ENCODE measurements at places on chromosomes 5 and 9.
A peak's percentile ranks its signal among the peaks of the same experiment; 100 is the strongest.

- peak; percentile 54 for DNase-seq
Measured at GRCh38 chr5:139667730-139668063, 19.5 kb downstream of the CXXC5 start.

DNA sequence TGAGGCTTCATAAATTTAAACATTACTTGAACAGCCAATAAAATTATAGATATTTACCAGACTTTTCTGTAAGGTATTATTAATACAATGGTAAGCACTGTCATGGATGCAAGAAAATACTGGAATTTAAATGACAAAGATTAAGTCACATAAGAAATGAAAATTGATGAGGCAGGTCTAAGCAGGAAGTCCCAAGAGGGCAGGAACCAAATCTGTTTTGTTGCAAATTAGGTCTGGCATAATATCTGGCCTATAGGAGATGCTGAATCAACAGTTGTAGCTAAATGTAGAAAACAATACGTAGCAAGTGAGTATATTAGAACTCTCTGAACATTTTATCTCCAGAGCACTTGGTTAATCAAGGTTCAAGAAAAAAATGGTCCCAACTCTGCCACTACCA lies 142.5 kb downstream of the EBF1 start:
- DNase-seq: no peak

DNA sequence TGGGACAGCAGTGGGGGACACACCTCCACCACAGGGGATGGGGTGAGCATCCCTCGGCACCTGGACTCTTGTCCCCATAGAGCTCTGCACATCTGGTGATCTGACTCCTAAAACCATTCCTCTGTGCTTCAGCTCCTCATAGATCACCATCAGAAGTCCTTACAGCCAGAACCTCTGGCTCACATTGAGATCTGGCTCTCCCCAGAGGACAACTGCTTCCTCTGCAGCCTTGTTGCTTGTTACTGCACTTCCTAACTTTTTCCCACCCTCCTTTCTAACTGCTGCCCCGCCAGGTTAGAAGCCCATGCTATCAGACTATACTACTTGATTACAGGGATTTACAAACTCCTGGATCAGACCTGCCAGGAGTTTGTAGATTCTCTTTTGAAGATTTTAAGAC lies 64.5 kb downstream of the ARSB start:
- peak; percentile 40 for DNase-seq

DNA sequence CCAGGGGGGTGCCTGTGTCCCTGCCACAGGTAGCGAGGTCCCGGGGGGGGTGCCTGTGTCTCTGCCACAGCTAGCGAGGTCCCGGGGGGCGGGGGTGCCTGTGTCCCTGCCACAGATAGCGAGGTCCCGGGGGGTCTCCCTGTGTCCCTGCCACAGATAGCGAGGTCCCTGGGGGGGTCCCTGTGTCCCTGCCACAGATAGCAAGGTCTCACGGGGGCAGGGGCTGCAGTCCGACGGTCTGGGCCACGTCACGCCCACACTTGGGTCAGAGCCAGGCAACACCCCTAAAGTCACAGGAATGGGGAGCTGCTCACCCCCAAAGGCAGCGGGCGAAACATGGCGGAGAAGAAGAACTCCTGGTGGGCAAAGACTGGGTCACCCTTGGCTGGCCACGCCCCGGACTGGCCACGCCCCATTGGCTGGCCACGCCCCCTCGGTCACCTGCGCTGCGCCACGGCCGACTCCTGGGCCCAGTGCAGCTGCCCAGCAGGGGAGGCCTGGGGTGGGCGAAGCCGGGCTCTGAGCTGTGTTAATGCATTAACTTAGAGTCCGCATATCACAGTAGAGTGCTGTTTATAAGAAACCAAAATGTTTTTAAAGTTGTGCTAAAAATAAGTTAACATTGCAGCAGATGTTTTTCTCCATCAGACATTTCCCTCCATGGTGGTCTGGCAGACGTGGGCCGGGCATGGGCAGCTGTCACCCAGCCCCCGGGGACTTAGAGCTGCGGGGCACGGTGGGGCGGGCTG lies 7.0 kb downstream of the NOXA1 start:
- DNase-seq: no peak

DNA sequence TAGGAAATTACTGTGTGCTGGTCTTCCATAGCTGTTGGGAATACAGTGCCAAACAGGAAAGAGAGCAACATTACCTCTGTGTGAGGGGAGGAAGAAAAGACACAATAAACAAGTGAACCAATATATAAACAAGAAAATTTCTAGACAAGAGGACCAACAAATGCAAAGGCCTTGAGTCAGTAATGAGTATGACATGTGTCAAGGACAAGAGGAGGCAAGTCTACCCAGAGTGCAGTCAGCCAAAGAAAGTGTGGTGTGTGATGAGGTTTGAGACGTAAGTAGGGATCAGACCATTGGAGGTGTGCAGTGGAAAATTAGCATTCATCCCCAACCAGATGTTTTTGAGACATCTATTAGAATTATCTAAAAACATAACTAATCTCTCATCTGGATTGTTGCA lies 69.5 kb upstream of the CDH6 start:
- DNase-seq: no peak

DNA sequence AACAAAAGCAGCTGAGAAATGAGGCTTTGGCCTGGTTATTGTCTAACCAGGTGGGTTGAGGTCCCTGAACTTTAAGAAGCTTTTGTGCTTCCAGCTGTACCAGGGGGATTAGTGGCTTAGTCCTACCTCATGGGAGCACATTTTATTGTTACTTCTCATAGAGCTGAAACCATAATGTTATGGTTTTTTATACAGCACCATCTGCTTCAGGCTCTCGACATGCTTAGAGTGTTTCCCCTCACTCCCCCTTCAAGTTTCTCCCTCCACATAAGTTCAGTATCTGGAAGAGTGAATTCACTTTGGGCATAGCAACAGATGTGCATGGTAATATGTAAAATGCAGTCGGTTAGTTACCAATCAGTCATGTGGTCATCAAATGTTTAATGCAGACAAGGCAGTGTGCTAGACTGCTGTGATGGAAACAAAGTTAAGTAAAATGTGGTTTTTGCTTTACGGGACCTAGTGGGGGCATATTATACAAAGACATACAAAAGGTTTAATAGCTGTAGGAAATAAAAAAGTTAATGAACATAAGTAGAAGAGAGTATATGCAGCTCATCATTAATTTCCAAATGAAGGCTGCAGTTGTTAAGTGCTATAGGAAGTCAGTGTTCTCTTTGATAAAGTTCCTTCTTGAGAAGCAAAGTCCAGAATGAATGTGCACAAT lies 95.9 kb upstream of the SPRY4 start:
- no peak for DNase-seq

- DNase-seq: peak; percentile 17
Measured at GRCh38 chr5:136014049-136015002, 14.5 kb upstream of the TGFBI start.

- no peak for DNase-seq
Measured at GRCh38 chr9:106890608-106891007, 27.6 kb downstream of the ZNF462 start.

GRCh38 chr9:34884747-34885189 lies 73.3 kb upstream of the PHF24 start:
- no peak for DNase-seq

DNA sequence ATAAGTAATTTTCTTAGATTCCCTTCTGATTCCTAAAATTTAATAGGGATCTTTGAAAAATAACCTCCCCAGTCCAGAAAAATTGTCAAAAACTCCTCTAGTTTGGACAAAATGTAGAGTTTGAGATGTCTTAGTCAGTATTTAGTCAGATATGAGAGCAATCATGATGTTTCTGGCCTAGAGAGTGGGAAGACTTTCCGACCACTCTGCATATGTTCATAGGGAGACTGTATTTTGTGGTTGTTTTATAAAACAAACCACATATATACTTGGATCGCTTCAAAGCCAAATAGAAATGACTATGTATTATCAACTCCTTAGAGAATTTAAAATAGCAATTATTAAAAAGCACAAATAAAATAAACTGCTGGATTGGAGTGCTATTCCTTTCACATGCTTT lies 15.8 kb downstream of the ZFAND5 start:
- DNase-seq: no peak

GRCh38 chr5:135645336-135646180 lies 66.8 kb upstream of the CXCL14 start:
- no peak for DNase-seq

- no peak for DNase-seq
Measured at GRCh38 chr9:122059955-122060324, 33.2 kb downstream of the TTLL11 start.

- DNase-seq: no peak
Measured at GRCh38 chr5:124064956-124065355, 553.0 kb downstream of the CSNK1G3 start.

- DNase-seq: no peak
Measured at GRCh38 chr9:108363311-108363710, 492.5 kb downstream of the ACTL7B start.

- no peak for DNase-seq
Measured at GRCh38 chr9:69609156-69609555, 63.0 kb downstream of the APBA1 start.

GRCh38 chr5:173742432-173742816 lies 126.0 kb upstream of the BOD1 start:
- no peak for DNase-seq

GRCh38 chr5:119071561-119071995 lies 691 bp downstream of the DMXL1 start:
- peak; percentile 21 for DNase-seq

- DNase-seq: no peak
Measured at GRCh38 chr9:130501639-130502038, 56.9 kb downstream of the ASS1 start.

DNA sequence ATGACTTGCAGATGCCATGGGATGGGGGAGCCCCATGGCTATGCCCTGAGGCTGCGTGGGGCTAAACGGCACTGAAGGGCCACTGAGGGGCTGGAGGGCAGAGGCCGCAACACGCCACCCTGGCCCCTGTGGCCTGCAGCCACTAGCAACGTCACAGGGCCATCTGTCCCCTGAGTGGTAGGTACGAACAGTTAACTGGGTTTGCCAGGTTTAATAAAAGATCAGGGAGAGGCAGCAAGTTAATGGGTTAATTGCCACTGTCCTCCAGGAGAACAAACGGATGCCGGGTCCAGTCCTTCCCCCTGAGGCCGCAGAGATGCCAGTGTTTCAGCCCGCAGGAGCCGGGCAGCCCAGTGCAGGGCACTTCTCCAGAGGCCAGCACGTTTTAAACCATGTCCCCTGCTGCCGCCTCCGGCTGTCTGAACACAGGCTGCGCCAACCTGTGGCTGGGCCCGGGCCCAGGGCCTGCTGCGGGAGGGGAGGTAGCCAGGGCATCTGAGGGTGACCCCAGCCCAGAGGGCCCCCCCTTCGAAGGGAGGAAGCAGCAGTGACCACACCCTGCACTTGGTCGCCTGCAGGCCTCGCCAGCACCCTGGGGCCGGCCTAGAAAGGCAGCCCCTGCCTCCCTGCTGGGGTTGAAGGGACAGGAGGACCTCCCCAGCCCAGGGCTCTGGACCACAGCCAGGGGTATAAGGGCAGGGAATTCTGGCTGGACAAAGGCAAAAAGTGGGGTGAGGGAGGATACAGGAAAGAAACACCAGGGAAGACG lies 227.3 kb downstream of the FANCC start:
- DNase-seq: no peak

GRCh38 chr5:102561894-102562760 lies 63.3 kb upstream of the SLCO6A1 start:
- peak; percentile 11 for DNase-seq

GRCh38 chr9:137388589-137389427 lies 34.2 kb downstream of the EXD3 start:
- no peak for DNase-seq

DNA sequence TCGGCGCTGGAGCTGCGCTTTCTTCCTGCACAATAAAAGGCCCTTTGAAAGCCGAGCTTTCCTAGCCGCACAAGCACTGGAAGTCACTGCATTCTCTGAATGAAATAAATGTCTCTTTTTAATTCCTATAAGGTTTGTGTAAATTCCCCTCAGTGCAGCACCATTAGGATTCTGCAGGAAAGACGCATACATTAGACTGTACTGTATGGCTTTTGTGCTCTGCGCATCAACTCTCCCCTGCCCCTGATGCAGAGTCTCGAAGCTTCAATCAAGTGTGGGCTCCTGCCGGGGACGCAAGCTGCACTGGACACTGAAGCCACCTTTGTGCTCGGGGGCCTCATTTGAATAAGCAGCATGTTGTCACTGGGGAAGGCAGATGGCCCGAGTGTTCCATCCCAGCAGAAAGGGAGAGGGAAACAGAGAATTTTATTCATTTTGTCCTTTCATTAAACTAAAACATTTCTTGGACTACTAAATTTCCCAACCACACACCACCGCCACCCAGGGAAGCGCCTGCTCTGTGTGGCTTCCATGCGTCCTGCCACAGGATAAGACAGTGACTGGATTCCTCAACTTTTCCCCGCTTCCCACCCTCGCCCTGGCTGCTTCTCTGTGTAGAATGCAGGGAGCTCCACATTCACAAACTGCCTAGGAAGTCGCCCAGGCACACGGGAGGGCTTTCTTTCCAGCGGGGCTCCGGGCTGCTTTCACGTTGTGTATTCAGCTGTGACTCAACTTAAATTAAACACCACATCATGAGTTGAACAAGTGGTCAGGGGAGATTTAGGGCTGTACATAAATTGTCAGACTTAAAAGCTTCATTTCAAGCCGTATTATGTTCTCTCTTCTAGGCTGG lies 635.4 kb downstream of the IRX1 start:
- no peak for DNase-seq

GRCh38 chr9:128714586-128715435 lies 9.1 kb downstream of the ZDHHC12 start:
- DNase-seq: no peak

DNA sequence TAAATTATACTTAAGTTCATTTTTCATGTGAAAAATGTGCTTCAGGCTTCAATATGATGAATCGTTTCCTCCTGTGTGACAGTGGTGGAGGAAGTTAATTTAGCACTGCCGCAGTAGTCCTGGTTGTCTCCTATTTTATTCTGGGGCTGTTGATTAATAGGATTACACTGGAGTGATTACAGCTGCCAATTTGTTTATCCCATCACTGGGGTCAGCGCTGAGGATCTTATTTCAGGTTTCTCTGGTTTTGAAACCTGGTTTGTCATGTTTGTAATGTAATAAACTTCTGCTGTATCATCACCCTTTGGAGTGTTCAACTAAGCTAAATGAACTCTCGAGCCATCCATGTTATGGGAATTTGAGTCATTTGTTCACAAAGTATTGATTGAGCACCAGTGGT lies 241.7 kb upstream of the KCNN2 start:
- no peak for DNase-seq
